T-cell (primary cell): ENCODE measurements at places on chromosomes 5 and 9. TPM values are rescaled to one million over a fixed set of nuclear protein-coding genes. Genes with fewer than 3 reads are reported as not detected.

DNA sequence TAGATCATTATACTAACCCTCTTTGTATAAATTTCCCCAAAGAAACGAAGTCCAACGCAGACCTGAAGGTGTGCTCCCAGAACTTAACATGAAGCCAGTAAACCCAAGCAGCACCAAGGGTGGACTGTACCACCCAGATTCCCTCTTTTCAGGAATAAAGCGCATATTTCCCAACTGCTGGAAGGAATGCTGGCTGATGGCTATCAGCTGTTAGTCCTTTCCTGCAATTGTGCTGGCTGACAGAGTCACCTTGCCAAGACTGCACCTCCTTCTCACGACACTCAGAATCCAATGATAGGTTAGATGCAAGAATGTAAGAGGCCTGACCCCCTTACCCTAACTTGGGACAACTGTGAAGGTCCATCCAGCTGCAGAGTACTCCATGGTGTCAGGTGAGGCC, 93.9 kb downstream of the MAPKAP1 start:
- no peak for DNase-seq

DNA sequence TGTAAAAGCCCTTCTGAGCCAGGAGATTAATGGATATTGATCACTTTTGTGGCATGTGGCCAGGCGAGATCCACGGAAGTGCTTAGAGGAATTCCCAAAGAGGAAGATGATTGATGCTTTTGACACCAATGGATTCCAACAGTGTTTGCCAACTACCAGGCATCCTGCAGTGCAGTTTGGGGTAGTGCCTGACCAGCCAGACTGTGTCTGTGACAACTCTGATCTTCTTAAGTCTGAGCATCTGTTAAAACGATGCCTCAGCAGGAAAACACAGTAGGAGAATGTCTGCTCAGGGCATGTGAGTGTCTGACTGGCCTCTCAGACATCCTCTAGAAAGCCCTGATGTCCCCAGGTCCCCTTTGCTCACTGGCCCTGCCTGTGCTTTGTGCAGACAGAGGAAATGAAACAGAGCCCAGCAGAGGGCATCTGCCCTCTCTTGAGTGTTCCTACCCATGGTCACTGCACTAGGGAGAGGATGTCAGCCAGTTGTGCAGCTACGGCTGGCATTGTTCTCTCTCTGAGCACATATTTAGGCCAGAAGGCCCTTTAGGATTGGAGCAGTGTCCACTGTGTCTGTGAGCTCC, 57.0 kb downstream of the TRPC7 start:
- no peak for DNase-seq

- DNase-seq = no peak
These were observed 50.5 kb downstream of the RALGPS1 start for GRCh38 chr9:126965077-126965476.

The SLC25A2 gene
- not detected for total RNA-seq

The SHB gene
- total RNA-seq = 1.2 TPM

DNA sequence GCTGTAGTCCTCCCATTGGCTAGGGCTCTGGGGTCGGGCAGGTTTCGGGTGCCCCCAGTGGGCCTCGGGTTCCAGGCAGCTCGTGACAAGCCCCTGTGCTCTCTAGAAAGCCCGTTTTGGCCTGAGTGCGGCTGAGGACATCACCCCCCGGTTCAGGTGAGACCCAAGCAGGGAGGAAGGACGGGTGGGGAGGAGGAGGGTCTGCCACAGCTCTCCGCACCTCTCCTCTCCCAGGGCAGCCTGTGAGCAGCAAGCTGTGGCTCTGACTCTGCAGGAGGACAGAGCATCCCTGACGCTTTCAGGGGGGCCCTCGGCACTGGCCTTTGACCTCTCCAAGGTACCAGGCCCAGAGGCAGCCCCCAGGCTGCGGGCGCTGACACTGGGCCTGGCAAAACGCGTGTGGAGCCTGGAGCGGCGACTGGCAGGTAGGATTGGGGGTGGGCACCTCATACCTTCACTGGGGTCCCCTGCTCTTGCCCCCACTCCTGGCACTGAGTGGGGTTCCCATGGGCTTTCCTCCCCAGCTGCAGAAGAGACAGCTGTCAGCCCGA, 672 bp downstream of the PAXX start:
- DNase-seq = no peak

DNA sequence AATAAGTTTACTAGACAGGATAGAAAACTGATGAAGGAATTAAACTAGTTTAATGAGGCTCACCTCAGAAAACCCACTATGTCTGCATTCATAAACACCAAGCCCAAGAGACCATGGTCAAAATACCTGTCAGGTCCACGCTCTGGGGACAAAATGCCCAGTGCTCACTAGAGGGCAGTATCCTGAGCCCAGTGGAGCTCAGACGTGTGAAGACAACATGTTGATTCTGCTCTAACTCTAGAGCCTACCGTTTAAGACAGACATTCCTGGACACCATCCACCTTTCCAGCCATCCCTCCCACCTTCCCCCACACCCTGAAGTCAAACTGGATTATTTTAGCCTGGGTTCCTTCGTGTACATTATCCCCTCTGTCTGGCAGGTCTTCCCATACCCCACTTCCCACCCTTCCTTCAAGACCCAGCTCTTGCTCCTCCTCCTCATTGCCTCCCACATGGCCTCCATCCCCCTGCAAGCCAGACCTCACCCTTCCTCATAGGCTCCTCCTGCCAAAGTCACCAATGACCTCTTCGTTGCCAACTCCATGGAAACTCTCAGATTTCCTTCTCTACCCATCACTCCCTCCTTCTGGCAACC, 142.3 kb upstream of the FSTL4 start:
- no peak for DNase-seq

The SV2C gene
- not detected for total RNA-seq

The IFNA13 gene
- not detected for total RNA-seq

DNA sequence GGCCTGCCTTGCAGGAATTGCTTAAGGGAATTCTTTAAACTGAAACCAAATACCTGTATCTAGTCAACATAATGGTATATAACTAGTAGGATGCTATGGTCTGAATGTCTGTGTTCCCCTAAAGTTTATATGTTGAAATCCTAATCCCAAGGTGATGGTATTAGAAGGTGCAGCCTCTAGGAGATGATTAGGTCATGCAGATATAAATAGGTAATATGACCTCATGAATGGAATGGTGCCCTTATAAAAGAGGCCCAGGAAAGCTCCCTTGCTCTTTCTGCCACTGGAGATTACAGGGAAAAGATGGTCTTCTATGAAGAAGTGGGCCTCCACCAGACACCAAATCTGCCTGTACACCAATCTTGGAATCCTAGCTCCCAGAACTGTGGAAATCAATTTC, 7.4 kb upstream of the KIAA1958 start:
- DNase-seq = no peak

DNA sequence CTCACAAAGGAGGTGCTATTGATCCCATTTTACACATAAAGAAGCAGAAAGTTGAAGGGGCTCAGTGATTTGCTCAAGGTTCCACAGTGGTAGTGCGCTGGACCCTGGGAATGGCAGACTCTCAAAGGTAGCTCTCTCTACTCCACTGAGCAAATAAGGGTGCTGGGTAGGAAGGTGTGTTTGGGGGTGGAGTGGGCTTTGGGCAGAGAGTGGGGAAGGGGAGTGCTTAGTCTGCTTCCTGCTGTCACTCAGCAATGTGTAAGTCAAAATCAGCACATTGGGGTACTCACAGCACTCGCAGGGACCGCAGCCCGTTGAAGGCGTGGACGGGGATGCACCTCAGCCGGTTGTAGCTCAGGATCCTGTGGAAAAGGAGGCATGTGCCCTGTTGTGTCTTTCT, 142.8 kb upstream of the PANK3 start:
- no peak for DNase-seq

- no peak for DNase-seq
These were observed 50.0 kb downstream of the MFAP3 start for GRCh38 chr5:154088801-154089200.

DNA sequence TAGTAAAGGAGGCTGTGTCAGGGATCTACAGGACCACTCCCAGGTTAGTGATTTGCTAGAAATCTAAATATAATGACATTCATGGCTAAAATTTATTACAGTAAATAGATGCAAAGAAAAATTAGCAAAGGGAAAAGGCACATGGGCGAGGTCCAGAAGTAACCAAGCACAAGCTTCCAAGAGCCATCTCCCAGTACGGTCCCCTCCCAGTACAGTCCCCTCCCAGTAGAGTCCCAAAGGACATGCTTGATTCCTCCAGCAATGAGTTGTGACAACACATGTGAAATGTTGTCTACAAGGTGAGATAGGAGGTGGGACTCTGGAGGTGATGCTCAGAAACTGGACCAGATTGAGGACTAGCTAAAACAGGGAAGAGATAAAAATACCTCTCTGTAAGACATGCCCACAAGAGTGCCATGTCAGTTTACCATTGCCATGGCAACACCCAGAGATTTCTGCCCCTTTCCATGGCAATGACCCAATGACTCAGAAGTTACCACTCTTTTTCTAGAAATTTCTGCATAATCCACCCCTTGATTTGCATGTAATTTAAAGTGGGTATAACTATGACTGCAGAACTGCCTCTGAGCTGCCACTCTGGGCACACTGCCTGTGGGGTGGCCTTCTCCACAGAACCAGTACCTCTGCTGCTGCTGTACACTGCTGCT, 27.9 kb upstream of the CEMIP2 start:
- DNase-seq = no peak

GRCh38 chr9:134226221-134226930, 62.0 kb upstream of the RNU6ATAC start:
- DNase-seq = no peak
